ENCODE measurements at places on chromosomes 1 and 21.

- DNase-seq: no peak
Observed at GRCh38 chr21:38760762-38761155, 45.0 kb upstream of the ETS2 start.

GRCh38 chr1:203215573-203215972 lies 13.9 kb downstream of the CHIT1 start:
- no peak for DNase-seq

GRCh38 chr1:207627496-207627895 lies 17.4 kb upstream of the CR1L start:
- no peak for DNase-seq

DNA sequence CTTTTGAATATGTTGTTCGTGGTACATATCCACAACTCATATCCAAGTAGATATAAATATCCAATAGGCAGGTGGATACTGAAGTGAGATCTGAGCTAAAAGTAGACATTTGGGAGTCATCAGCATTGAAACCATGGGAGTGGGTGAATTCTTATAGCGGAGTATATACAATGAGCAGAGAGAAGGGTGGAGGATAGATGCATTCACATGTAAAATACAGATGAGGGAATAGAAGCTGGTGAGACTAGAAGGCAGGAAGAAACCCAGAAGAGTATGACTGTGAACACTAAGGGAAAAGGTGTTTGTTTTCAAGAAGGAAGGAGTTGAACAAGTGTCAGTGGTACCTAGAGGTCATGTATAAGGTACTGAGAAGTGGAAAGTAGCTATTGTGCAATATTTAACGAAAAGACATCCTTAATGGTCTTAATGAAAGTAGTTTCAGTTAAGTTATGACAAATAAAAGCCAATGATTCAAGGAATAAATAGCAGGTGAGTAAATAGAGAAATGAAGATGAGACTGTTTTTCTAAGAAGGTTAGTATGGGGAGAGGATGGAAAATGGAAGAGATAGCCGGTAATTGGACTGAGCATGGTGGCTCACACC lies 181.6 kb upstream of the CACYBP start:
- no peak for DNase-seq

GRCh38 chr21:38490411-38491020 lies 7.8 kb downstream of the ERG start:
- DNase-seq: no peak

GRCh38 chr1:209621286-209621685 lies 30.9 kb downstream of the LAMB3 start:
- DNase-seq: no peak

- DNase-seq: peak; percentile 25
Observed at GRCh38 chr1:160997323-160998038, 23.5 kb downstream of the F11R start.
